Melanocyte of skin (primary cell): ENCODE measurements at places on chromosomes 5 and 9. TPM values are rescaled to one million over a fixed set of nuclear protein-coding genes. Genes with fewer than 3 reads are reported as not detected.

The KCNV2 gene
- not detected in 2 replicates for total RNA-seq

The SRA1 gene
- 29.9 and 43.0 TPM in 2 replicates for total RNA-seq

The STC2 gene
- total RNA-seq = 13.1 TPM in 1 of 2 replicates, not detected in the other

The GPR151 gene
- not detected in 2 replicates for total RNA-seq

The TRAF1 gene
- total RNA-seq = 1.00 and 1.4 TPM in 2 replicates

The TAF11L13 gene
- not detected in 2 replicates for total RNA-seq

The CYLC2 gene
- total RNA-seq = not detected in 2 replicates

The FBLL1 gene
- total RNA-seq = 1.7 and 2.0 TPM in 2 replicates

The CTSV gene
- 3.6 and 7.2 TPM in 2 replicates for total RNA-seq

The SV2C gene
- not detected in 2 replicates for total RNA-seq

The PDE8B gene
- total RNA-seq = under 0.01 and 0.15 TPM in 2 replicates

The TEX48 gene
- total RNA-seq = not detected in 2 replicates

The PCDHGA9 gene
- 1.4 and 5.1 TPM in 2 replicates for total RNA-seq

The LAMC3 gene
- total RNA-seq = 0.33 and 0.77 TPM in 2 replicates

The OR1Q1 gene
- total RNA-seq = not detected in 2 replicates

The OTP gene
- not detected in 2 replicates for total RNA-seq

The ELP1 gene
- 34.0 and 37.2 TPM in 2 replicates for total RNA-seq

The MARVELD2 gene
- 1.0 and 4.0 TPM in 2 replicates for total RNA-seq
